WTC11 (cell line): ENCODE measurements at places on chromosomes 11 and 22. TPM values are rescaled to one million over a fixed set of nuclear protein-coding genes. Genes with fewer than 3 reads are reported as not detected.

Gene HTR3A
- total RNA-seq = 4.1 to 6.0 TPM (median 5.0 TPM) in 3 replicates

Gene PYGM
- 6.6 to 8.7 TPM (median 8.2 TPM) in 3 replicates for total RNA-seq

Gene TMEM151A
- 2.2 to 2.3 TPM (median 2.3 TPM) in 3 replicates for total RNA-seq

Gene BRSK2
- 22.1 to 34.5 TPM (median 26.2 TPM) in 3 replicates for total RNA-seq

Gene MOV10L1
- not detected in 3 replicates for total RNA-seq

Gene PIK3IP1
- 1.6 to 2.1 TPM (median 2.0 TPM) in 3 replicates for total RNA-seq

Gene HIRA
- total RNA-seq = 42.1 to 51.0 TPM (median 44.2 TPM) in 3 replicates

Gene SLC22A8
- not detected in 3 replicates for total RNA-seq

Gene CD248
- 2.6 to 2.8 TPM (median 2.7 TPM) in 3 replicates for total RNA-seq

Gene OR52H1
- total RNA-seq = not detected in 3 replicates

Gene RBMXL2
- total RNA-seq = not detected in 3 replicates

Gene EMID1
- total RNA-seq = 6.0 to 8.6 TPM (median 6.1 TPM) in 3 replicates

Gene LRRC74B
- not detected in 3 replicates for total RNA-seq

Gene OR5J2
- total RNA-seq = not detected in 3 replicates

Gene IL17REL
- 0.23 to 0.34 TPM (median 0.24 TPM) in 3 replicates for total RNA-seq
